ENCODE measurements at places on chromosomes 12 and 14.

GRCh38 chr12:16785953-16786352, 180.0 kb upstream of the LMO3 start:
- DNase-seq: no peak

DNA sequence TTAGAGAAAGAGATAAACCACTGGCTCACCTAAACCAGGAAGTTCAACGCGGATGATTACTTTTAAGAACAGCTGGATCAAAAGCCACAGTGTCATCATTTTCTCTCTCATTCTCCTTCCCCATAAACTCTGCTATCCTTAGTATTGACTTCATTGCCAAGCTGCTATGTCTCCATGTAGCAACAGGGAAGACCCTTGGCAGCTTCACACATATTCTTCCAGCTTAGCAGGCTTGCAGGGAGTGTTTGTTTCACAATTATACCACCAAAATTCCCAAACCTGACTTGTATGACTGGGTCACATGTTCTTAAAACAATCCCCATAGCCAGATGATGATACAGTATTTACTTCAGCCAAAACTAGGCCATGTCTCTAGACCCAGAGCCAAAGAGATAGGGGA, 235.5 kb downstream of the PAWR start:
- no peak for DNase-seq

GRCh38 chr14:23102801-23103200, 2.0 kb downstream of the CIROP start:
- no peak for DNase-seq

GRCh38 chr12:7116916-7117315, 7.9 kb upstream of the C1RL start:
- no peak for DNase-seq

GRCh38 chr12:132249689-132250478, 79.5 kb downstream of the GALNT9 start:
- DNase-seq: no peak

- no peak for DNase-seq
Measured at GRCh38 chr14:20434701-20435581, 1.0 kb downstream of the KLHL33 start.

GRCh38 chr12:31323391-31324115, 2.4 kb downstream of the SINHCAF start:
- DNase-seq: no peak

DNA sequence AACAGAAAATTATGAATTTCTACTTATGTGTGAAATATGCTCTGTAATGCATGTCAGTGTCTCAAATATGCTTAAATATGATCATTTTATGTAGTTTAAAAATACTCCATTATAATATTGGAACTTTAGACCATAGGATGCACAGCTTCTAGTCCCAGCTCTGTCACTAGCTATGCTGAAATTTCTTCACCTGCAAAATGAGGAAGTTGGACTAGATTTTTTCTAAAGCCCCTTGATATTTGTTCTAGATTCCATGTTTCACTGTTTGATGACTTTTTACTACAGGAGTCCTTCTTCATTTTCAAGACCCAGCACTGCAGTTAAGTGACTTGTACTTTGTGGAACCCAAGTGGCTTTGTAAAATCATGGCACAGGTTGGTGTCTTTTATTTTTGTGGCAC, 90.1 kb downstream of the LRRK2 start:
- no peak for DNase-seq

GRCh38 chr14:88947646-88948598, 123.5 kb downstream of the TTC8 start:
- DNase-seq: no peak

- DNase-seq: no peak
Measured at GRCh38 chr14:59283361-59283760, 94.9 kb downstream of the DAAM1 start.

GRCh38 chr14:20956376-20956976, 1.2 kb downstream of the RNASE2 start:
- no peak for DNase-seq
